AG09319 (cell line): ENCODE measurements at places on chromosomes 3 and 15.

GRCh38 chr15:73165435-73165834, 113.2 kb downstream of the NEO1 start:
- DNase-seq: no peak

DNA sequence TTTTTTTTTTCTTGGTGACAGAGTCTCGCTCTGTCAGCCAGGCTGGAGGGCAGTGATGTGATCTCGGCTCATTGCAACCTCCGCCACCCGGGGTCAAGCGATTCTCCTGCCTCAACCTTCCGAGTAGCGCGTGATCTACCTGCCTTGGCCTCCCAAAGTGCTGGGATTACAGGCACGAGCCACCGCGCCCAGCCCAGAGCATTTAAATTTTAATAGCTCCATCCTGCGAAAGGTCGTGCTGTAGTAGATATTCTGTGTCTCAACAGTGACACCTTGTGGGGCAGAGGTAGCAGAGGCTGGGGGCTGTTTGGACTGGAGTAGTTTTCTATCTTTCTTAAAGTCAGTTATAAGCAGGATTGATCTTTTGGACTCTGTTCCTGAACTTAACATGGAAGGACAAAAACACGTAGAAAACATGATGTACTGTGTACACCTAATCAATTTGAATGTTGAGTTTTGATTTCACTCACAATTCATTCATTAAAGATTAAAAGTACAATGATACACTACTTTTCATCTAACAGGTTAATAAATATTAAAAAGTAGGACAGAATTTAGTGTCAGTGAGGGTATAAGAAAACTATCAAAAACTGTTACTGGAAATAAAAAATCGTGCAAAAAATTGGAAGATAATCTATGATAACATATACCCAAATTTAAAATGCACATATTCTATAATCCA, 11.0 kb upstream of the PDCD6IP start:
- peak; percentile 35 for DNase-seq

DNA sequence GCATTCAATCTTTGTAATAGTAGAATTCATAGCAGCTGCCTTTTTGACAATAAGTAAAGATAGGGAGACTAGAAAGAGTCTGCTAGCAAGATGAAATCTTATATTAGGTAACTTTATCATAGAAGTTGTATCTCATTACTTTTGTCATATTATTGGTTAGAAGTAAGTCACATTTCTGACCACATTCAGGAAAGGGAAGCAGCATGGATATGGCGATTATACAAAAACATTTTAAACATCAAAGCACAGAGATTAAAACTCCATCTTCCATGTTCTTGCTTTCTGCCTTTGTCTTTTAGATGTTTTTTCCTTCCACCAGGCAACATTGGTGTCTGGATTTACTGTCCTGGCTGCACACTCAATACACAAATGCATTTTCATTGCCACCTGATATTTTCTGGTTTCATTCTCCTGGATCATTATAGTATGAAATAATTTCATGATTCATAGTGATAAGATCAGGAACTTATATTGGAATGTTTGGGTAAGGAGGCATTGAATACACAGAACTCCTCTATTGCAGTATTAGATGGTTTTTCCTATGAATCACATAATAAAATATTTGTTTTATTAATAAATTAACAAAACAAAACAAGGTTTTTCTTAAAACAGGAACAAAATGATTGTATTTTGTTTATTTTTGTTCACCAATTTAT, 1460.3 kb upstream of the CADM2 start:
- DNase-seq: no peak

DNA sequence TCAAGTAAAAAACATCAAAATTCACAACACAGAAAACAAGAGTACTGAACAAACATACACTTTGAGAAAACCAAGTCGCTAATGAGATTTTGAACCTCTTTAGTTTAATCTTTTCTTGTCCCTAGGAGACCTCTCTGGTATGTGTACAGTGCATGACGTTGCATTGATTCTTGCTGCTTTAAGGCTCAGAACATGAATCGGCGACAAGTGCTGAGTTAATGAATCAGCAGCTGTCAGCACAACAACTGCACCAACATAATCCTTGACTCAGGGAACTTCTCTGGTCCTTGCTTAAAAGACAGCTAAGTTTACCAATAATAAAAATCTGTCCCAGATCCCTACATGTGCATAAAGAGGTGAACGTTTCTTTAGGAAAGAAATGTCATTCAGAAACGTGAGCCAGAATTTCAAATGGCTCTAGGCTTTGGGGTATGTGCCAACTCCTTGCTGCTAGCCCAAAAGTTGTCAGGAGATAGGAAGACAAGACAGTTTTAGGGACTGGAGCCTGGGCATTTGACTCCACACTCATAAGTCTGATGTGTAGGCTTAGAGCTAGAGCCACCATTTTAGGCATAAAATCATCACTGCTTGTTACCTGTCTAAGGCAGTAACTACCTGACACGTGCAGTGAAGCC, 86.9 kb downstream of the IL5RA start:
- no peak for DNase-seq

- DNase-seq: no peak
These were observed 650.8 kb downstream of the MCTP2 start for GRCh38 chr15:94882071-94882712.

- no peak for DNase-seq
These were observed 4.2 kb downstream of the STOML1 start for GRCh38 chr15:73987681-73988444.

DNA sequence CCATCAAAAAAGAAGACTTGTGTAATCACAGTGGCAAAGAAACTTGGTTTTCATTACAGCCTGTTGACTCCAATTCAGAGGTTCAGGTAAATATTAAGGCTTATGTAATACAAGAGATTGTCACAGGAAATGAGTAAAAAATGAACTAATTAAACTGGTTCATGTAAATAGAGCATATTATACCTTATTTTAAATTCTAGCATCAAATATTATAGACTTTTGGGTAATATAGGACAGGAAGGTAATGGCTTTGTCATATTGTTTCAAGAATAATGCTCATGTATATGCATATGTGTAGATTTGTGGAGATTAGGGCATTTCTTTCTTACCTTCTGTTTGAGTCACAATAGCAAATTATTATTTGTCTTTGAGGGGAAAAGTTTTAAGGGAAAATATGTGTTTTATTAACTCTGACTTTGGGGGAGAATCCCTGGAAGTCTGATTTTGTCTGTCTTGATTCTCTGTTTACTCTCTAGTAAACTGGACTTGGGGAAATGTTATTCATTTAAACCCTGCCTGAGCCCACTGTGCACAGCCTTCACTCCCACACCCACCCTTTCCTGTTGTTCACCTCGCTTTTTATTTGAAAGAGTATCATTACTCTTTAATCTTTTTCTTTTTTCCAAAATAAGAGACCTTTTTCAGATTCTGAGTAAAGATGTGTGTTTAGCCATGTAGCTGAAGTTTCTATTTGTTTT, 43.0 kb downstream of the RASA2 start:
- DNase-seq: no peak

DNA sequence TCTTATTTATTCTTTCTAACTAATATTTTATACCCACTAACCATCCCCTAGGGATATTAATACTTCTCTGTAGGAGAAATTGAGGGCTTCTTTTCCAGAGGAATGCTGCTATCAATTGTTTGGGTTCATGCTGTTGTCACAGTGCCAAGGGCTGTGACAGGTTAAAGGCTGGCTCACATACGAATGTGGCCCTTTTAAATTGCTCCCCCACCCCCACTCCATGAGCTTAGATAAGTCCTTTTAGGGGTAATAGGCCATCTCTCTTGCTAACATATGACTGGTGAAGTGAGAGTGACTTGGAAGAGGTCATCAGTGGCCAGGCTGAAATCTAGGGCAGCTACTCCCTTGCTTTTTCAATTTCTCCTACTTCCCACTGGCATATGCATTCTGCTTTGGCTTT, 121.9 kb upstream of the DPH6 start:
- no peak for DNase-seq

- no peak for DNase-seq
These were observed 22.1 kb downstream of the ITGA11 start for GRCh38 chr15:68409736-68410370.

DNA sequence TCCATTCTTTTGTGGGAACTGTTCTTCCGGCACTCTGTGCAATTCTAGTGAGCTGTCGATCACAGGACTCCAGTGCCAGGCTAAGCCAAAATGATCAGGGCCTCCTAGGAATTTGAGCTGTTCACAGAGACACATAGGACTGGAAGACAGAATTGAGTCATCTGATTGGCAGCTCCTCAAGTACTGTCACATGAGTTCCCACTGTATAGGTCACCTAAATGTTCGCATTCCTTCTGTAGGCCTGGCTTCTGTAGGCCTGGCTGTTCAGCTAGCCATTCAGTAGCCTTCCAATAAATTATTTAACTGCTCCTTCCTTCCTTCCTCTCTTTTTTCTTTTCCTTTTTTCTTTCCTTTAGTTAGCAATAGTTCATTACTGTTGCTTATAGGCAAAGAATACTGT, 4.3 kb downstream of the PROS1 start:
- DNase-seq: no peak

GRCh38 chr3:78277801-78278200, 1237.9 kb downstream of the ROBO2 start:
- DNase-seq: no peak

- no peak for DNase-seq
These were observed 4.7 kb upstream of the BNC1 start for GRCh38 chr15:83289160-83289559.

DNA sequence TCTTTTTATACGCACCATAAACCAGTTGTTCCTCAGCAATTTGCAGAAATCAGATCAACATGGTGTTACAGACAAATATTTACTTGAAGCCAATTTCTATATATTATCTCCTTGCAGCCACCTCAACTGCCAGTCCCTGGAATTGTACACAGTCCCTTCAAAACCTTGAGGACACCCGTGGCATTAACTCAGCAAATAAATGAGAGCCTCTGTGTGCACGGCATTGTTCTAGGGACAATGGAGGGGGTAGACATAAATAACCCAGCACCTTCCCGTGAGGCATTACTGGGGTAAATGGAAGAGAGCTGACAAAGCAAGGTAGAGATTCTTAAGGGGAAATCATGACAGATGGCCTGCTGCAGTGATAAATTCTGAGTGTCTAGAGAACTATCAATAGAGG, 12.5 kb downstream of the TM2D3 start:
- DNase-seq: no peak

- no peak for DNase-seq
These were observed 73.5 kb downstream of the TRAK1 start for GRCh38 chr3:42164656-42165055.

DNA sequence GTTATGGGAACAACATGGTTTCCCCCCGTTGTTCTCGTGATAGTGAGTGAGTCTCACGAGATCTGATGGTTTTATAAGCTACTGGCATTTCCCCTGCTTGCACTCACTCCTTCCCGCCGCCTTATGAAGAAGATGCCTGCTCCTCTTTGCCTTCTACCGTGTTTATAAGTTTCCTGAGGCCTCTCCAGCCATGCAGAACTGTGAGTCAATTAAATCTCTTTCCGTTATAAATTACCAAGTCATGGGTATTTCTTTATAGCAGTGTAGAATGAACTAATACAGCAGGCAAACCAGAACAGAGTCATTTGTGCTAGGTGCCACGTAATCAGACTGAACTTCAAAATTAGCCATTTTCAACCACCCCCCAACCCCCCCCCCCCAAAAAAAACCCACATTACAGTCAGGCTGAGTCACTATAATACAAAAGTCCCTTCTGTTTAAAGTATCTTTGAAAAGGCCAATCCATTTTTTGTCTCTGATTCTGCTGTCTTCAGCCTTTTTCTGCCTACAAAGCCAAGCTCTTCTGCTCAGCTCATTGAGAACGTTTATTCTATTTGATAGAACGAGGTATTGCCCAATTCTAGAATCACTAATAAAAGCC, 4.1 kb downstream of the OR4F6 start:
- no peak for DNase-seq

DNA sequence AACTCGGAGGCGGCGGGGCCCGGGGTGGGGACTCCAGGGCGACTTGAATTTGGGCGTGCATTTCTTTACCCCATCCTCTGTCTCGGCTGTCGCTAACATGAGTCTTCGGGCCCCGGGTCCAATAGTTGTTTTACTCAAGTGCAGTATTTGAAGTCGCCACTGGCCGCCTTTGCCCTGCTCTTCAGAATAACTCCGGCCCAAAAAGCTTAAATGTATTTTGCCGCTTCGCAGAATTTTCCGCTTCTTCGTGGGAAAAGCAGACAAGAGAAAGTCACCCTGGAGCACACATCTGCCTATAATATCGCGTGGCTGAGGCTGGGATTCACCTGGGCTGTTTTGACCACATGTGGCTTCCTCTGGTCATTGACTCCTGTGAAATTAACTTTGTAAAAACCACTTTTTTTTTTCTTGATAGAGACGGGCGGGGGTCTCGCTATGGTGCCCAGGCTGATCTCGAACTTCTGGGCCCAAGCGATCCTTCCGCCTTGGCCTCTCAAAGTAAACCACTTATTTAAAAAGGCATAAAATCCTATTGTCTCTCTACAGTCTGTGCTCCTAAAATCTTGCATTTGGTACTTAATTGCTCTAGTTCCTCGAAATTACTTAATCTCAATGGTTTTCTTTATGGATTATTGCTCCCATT, 676 bp downstream of the CNOT10 start:
- DNase-seq: no peak

GRCh38 chr3:52983828-52984227, 62.0 kb downstream of the SFMBT1 start:
- no peak for DNase-seq

DNA sequence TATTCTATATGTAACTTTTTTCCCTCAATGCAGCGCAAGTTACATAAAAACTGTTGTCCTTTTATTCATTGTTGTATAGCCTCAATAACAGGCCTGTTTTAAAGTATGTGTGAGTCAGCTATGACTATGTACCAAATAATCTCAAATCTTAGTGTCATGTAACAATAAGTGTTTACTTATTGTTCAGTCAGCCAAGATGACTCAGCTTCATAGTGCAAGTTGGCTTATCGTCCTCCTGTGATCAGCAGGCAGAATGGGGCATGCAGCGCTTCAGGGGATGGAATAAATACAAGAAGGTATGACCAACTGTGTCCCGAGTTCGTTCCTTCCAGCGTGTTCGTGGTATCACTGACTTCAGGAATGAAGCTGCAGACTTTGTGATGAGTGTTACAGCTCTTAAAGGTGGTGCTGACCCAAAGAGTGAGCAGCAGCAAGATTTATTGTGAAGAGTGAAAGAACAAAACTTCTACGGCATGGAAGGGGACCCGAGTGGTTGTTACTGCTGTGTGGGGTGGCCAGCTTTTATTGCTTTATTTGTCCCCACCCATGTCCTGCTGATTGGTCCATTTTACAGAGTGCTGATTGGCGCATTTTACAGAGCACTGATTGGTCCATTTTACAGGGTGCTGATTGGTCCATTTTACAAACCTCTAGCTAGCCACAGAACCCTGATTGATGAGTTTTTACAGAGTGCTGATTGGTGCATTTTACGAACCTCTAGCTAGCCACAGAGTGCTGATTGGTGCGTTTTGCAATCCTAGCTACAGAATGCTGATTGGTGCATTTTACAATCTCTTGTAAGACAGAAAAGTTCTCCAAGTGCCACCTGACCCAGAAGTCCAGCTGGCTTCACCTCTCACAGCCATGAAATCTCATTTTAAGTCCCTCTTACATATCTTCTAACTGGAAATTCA, 1016.0 kb downstream of the MCTP2 start:
- peak; percentile 86 for DNase-seq

GRCh38 chr15:79960502-79961212, 10.3 kb downstream of the BCL2A1 start:
- no peak for DNase-seq

GRCh38 chr3:30302027-30302426, 304.4 kb upstream of the TGFBR2 start:
- DNase-seq: no peak

- DNase-seq: no peak
These were observed 356.5 kb downstream of the TBL1XR1 start for GRCh38 chr3:176840641-176841286.
